ENCODE measurements at places on chromosomes 12 and 14.

DNA sequence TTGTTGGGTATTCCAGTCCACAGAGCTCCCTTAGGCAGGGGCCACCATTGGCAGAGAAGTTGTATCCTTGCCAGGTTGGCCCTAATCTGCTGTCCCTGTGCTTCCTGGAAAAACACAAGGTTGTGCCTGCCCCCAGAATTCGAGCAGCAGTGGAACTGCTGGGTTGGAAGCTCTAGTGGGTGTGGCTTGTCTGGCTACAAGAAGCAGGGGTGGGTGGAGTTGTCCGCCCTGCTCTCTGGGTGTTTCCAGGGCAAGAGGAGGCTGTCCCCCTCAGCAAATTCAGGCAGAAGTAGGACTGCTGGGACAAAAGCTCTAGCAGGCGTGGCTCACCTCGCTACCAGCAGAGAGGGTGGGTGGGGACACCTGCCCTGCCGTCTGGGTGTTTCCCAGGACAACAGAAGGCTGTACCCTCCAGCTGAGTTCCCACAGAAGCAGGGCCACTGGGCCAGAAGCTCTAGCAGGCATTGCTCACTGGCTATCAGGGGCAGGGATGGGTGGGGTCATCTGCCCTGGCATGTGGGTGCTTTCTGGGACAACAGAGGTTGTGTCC, 72.8 kb upstream of the NPAS3 start:
- DNase-seq, result no peak

GRCh38 chr14:65242732-65243134, 140.4 kb upstream of the MAX start:
- DNase-seq, result no peak

DNA sequence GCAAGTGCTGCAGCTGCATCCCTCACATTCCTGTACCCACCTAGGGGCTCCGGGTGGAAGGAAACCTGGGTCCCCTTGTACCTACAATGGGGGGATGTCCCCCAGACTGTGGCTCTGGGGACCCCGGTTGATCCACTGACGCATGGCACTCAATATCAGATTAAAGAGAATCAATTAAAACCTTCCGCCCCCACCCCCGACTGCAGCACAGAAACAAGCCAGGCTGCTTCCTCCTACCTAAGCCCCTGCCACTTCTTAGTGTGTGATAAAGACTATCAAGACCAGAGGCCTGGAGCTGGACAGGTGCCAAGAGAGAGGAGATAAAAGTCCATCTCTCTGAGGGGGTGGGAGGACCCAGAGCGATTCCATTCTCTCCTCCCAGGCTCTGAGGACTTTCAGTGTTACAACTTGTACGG, 28.2 kb upstream of the RPLP0 start:
- no peak for DNase-seq

DNA sequence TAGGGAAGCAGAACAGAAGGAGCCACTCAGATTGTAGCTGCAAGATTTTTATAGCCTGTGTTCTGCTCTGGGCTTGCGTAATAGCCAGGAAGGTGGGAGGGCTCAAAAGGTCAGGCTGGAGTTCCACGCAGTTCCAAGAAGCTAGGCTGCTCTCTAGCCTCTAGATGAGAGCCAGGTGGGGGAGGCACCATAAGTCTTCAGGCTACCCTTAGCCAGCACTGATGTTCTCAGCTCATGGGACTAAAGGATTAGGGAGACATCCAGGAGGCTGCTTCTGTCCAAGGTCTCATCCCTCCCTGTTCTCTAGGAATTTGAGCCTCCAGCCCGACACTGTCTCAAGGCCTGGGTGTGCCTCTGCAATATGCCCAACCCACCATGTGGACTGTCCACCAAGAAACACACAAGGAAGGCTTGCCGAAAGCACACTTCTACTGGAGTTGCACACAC, 1.7 kb downstream of the LMBR1L start:
- DNase-seq, result no peak

DNA sequence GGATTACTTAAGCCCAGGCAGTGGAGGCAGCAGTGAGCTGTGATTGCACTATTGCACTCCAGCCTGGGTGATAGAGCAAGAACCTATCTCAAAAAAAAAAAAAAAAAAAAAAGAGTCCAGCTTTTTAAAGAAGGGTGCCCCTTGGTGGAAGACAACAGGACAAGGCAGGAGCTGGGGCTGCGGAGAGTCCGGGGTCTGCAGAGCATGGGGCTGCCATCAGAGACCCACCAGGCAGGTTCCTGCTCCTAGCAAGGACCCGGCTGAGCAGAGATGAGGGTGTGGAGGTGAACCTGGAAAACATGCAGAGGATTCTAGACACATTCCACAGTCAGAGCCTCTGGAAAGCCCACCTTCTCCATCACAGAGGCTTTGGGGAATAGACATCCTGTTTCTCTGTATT, 21.0 kb upstream of the CIPC start:
- DNase-seq, result no peak
